Gastroesophageal sphincter (tissue), 4 donors: ENCODE measurements at places on chromosomes 11 and 22. TPM values are rescaled to one million over a fixed set of nuclear protein-coding genes. Genes with fewer than 3 reads are reported as not detected.

DNA sequence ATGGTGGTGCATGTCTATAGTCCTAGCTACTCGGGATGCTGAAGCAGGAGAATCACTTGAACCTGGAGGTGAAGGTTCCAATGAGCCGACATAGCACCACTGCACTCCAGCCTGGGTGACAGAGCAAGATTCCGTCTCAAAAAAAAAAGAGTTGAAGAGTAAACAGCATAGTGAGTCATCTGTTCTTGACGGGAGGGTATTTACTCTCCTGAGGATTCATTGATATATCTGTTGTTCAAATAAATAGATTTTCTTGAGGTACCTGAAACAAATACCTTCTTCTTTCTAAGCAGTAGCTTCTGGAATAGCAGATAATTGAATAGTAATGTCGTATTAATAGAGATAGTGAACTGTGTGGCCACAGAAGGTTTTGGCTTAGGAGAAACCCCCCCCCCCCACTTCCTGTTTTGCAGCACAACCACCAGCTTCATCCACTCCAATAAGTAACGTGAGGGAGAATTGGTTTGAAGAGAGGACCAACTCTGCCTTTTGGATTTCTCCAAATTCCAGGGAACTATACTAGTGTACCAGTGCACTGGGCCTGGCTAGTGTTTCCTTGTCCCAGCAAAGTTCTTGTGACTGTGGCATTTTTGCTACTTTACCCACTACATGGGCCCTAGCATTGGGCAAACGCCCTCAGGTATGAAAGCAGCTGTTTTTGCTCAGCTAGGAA lies 90.0 kb downstream of the PRMT3 start:
- ATAC-seq = no peak

Gene BLID
- total RNA-seq = 5.4 TPM

Gene CNGA4
- total RNA-seq = not detected

Gene CD6
- 0.35 TPM for total RNA-seq

DNA sequence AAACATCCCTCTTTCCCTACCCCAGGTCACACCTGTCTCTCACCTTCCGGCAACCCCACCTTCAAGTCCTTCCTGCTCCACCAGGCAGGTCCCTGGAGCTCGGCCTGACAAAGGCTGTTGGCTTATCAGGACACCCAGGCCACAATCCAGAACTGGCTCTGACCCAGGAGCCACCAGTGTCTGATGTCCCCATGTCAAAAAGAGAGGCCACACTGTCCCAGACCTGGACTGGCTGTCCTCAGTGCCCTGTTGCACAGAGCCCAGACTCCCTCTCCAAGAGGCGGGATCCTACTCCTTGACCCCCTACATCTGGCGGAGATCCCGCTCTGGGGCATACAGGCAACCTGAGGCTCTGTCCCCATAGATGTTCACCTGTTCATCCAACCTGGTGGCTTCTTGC lies 116.0 kb downstream of the MN1 start:
- no peak for ATAC-seq

Gene OR4D6
- total RNA-seq = not detected

- no peak for ATAC-seq
Measured at GRCh38 chr22:21686634-21687393, 21.0 kb downstream of the PPIL2 start.

- ATAC-seq = no peak
Measured at GRCh38 chr22:17772249-17772957, 1.9 kb downstream of the BID start.

DNA sequence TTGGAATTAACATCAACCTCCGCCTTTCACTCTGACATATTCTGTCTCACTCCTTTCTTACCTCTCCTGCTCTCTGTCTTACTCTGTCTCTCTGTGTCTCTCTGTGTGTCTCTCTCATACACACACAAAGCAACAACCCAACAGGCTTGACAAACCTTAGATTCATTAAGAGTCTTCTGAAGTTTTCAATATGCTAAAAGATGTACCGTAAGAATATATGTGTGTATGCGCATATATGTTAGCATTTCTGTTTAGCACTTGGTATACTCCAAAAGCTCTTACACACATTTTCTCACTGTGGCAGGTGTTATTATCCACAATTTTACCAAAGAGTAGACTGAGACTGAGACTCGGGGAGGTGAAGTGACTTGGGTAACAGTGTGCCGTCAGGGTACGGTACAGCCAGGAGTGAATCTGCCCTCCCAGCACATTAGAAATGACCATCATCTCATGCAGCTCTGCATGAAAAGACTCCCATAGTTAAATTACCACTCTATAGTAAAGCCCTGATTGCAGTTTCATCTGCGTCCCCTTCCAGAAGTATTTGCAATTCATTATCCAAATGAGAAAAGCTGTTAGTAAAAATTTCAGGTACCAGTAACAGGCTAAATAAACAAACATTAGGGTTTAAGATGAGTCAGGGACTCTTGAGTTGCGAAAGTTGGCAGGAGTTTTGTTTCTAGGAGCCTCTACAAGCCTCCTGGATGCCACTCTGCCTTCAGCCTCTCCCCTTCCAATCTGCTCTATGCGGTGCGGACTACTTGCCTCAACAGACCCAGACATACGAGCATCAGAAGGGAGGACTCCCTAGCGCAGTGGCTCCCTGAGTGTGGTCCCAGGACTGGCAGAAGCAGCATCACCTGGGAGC lies 195.2 kb upstream of the TMEM45B start:
- ATAC-seq = no peak

Gene KCNA4
- 0.35 TPM for total RNA-seq

Gene P2RY2
- 1.1 TPM for total RNA-seq

Gene MPZL2
- total RNA-seq = 57.0 TPM

DNA sequence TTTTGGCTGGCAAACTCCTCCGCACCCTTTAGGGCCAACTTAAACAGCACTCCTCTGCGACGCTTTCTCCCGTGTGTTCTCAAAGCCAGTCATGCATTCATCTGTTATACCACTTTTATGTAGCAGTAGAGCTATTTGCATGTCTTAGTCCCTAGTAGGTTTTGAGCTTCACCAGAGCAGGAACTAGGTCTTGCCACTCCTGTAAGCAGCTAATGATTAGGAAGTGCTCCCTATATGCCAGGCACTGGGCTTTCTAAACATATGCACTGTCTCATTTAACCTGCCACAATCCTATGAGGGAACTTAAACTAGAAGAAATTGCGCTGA lies 180.8 kb downstream of the DBX1 start:
- ATAC-seq = no peak

Gene ST14
- total RNA-seq = 0.62 TPM

DNA sequence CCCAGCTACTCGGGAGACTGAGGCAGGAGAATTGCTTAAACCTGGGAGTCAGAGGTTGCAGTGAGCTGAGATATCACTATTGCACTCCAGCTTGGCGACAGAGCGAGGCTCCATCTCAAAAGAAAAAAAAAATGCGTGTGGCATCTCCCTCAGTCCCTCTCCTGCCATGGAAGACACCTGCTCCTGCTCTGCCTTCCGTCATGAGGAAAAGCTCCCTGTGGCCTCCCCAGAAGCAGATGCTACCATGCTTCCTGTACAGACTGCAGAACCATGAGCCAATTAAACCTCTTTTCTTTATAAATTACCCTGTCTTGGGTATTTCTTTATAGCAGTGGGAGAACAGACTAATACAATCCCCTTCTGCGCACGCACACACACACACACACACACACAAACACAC lies 249.4 kb downstream of the MN1 start:
- ATAC-seq = no peak

GRCh38 chr22:34971456-34971855 lies 94.5 kb upstream of the ISX start:
- ATAC-seq = no peak

Gene TMEM151A
- total RNA-seq = 0.66 TPM

DNA sequence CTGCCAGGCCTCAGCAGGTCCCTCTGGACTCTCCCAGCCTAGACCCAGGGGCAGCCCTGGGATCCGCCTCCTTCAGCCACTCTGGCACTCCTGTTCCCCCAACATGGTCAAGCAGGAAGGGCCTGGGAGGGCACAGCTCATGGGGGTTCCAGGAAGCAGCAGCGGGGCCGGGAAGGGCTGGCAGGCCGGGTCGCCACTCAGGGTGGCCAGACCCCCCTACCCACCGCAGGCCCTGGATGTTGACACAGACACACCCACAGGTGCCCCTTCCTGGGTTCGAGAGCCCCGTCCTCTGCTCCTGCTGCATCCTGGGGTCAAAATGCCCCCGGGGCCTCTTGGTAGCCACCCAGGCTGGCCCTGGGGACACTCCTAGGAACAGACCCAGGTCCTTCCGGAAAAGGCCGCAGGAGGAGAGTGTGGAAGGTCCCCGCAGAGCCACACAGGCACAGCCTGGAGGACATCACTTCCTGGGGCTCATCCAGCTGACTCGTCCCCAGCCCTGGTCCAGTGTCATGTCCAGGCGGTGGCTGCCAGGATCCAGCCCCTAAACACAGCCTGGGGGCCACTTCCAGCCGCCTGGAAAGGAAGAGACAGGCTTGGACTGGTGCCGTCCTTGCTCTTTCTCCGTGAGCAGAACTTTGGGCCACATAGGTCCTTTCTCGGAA lies 6.8 kb upstream of the PIM3 start:
- no peak for ATAC-seq

Gene PIWIL4
- total RNA-seq = 3.7 TPM

GRCh38 chr22:35197071-35197470 lies 60.2 kb upstream of the HMGXB4 start:
- no peak for ATAC-seq

DNA sequence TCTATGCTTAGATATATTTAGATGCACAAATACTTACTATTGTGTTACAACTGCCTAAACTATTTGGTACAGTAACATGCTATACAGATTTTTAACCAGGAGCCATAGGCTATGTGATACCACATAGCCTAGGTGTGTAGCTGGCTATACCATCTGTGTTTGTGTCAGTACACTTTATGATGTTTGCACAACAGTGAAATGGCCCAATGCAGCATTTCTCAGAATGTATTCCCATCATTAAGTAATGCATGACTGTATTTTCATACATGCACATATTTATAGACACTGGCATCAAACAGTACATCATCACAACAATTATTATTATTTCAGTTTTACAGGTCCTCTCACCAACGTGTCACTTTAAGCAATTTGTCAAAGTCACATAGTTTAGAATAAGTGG lies 979.5 kb upstream of the TENM4 start:
- ATAC-seq = no peak

Gene ARHGAP1
- 65.8 TPM for total RNA-seq

DNA sequence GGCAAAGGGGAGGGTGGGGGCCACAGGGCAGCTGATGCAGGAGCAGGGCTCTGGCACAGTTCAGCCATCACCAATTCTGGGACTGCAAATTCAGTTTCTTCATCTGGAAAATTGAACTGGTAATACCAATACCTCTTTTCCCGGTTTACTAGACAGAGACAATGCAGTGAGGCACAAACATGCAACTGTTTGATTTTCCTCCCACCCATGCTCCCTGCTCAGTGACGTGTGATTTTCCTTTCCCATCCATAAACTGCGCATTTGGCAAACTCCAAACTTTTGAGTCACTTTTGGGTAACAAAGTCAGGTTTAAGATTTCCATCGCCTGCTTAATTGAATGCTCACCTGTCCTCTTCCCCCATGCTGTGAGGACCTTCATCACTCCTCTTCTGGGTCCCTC lies 23.2 kb downstream of the P2RY2 start:
- ATAC-seq = no peak

Gene BCR
- total RNA-seq = 81.1 TPM

GRCh38 chr22:45957826-45958225 lies 19.1 kb downstream of the WNT7B start:
- ATAC-seq = no peak

DNA sequence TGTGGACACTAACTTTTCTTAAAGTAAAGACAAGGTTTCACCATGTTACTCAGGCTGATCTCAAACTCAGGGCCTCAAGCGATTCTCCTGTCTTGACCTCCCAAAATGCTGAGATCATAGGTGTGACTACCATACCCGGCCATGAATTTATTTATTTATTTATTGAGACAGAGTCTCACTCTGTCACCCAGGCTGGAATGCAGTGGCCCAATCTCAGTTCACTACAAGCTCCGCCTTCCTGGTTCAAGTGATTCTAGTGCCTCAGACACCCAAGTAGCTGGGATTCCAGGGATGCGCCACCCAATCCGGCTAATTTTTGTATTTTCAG lies 29.7 kb upstream of the PCF11 start:
- ATAC-seq = no peak

- ATAC-seq = no peak
Measured at GRCh38 chr22:50576070-50576469, 2.2 kb downstream of the CPT1B start.

GRCh38 chr11:96144553-96144952 lies 198.4 kb downstream of the MAML2 start:
- no peak for ATAC-seq

GRCh38 chr11:41379084-41379483 lies 80.4 kb downstream of the LRRC4C start:
- ATAC-seq = no peak

DNA sequence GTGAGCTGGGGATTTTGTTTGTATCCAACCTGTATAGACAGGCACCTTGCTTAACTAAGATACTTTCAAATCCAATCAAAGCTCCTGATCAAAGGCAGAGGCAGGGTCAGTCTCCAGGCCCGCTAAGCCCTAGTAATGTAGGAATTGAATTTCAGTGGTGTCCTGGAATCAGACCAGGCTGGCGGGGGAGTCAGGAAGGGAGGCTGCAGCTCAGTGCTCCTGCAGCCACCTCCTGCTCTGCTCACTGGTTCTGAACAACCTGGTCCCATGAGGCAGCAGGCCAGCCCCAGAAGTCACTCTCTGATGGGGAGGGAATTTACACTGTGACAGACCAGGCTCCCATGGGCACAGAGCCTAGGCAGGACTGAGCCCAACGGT lies 38.5 kb upstream of the GALNT18 start:
- ATAC-seq = no peak

DNA sequence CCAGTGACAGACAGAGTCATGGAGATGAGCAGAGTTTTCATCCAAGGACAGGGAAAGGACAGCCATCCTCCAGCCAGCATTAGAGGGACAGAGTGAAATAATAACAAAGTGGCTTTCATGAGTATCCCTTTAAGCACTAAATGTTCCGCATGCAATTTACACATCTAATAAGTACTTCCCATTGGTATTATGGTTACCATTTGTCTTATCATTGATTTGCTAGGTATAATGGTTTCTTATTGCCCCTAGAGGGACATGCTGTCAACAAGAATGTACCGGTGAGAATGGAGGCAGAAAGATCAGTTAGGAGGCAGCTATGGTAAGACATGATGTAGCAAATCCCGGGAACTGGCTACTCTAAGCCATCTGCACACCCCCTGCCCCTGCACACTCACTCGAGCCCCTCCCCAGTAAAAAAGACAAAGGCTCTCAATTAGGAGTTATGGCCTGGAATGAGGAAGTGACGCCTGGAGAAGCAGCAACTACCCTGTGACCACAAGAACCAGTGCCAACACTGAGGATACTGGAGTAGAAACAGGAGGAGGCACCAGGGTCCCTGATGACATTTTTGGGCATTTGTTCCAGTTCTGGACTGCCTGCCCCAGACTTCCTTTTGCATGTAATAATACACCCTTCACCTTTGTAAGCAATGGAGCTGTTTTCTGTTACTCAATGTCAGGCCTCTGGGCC lies 30.2 kb upstream of the HMGXB4 start:
- no peak for ATAC-seq

GRCh38 chr11:8258784-8259183 lies 4.9 kb downstream of the LMO1 start:
- ATAC-seq = no peak

GRCh38 chr11:126338346-126339055 lies 17.0 kb upstream of the ST3GAL4 start:
- ATAC-seq = no peak
